ENCODE measurements at places on chromosomes 2 and 18. TPM values are rescaled to one million over a fixed set of nuclear protein-coding genes. Genes with fewer than 3 reads are reported as not detected.

DNA sequence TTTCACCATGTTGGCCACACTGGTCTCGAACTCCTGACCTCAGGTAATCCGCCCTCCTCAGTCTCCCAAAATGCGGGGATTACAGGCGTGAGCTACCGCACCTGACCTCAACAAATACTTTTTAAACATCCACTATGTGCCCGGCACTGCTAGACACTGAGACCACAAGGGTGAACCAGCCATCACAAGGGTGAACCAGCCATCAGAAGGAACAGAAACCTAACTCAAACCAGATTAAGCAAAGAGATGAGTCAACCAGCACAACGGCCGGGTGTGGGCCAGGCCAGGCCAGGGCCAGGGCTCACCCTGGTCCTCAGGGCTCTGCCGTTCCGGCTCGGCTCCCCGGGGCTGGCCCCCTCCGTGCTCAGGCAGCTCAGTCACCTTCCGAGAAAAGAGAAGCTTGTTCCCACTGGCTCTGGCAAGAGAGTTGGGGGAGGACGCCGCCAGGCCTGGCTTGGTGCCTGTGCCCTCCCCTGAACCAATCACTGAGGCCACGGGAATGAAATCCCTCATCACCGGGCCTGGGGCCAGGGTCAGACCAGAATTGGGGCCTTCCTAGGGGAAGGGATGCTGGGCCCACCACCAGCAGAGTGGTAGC lies 4.4 kb downstream of the TEX44 start:
- DNase-seq, result no peak

Gene ELOA2
- total RNA-seq, result not detected

DNA sequence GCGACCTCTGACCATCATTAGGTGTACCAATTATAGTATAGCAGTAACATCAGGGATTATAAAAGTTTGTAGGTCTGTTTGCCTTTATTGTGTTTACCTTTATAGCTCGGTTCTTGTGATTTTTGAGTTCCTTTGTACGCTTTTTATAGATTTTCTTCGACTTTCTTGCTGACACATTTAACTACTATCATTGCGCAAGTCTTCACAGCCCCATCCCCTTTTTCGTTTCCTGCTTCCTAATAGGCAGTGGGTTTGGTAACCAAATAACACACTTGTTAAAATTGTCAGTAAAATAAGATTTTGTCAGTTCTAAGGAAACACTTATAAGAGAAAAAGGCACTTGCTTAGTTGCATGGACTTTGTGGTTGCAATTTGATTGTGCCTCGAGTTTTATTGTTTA lies 541.5 kb downstream of the LRP1B start:
- no peak for DNase-seq

GRCh38 chr2:234133004-234133403 lies 82.5 kb downstream of the SPP2 start:
- DNase-seq, result no peak

DNA sequence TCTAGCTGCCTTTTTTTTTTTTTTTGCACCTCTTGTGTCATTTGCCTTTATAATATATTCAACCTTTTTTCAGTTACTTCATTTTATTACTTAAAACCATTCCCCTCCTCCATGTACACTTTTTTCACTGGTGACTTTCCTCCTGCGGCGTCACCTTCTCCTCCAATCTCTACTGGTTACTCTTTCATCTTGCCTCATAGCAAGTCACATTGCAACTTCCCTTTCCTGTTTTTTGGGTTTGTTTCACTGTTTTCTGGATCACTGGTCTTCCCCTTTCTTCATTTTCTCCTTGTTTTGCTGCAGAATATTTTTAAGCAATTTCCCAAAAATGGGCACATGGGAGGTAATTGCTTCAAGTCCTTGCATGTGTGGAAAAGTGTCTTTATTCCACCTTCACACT lies 37.7 kb upstream of the GPR155 start:
- no peak for DNase-seq

- DNase-seq, result no peak
Observed at GRCh38 chr2:154603682-154604081, 94.8 kb upstream of the KCNJ3 start.

- DNase-seq, result no peak
Observed at GRCh38 chr2:118817469-118817868, 30.0 kb downstream of the EN1 start.

GRCh38 chr2:100924122-100924519 lies 78.0 kb upstream of the RPL31 start:
- no peak for DNase-seq

All from HT-29 (cell line).